ENCODE measurements at places on chromosomes 1 and 21.
A peak's percentile ranks its signal among the peaks of the same experiment; 100 is the strongest.

DNA sequence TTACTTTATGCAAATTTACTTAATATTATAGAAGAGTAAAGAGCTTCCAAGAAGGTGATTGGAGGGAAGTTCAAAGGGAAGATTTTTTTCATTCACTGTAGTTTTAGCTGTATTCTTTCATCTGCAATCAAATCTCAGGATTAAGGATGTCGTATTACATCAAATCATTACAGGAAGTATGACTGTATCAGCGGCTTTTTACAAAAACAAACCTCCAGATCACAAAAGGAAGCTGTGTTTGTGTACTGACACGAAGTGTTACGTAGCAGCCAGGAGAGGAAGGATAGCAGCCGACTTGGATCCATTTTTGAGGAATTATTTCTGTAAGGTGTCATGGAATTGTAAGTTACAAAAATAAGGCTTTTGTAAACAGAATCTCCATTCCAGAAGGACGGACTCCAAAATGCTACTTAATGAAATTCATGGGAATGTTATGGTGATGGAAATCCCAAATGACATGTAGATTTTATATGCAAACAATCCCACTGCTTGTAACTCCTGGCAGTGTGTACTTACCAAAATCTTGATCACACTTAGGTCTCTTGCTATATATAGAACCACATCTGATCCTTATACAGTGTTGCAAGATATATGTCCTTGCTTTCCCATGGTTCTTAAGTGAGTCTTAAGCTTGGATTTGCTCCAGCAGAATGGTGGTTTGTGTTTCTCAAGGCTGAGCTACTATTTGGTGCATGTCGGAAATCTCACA is 49.8 kb downstream of the KCNJ15 start:
- DNase-seq: no peak

DNA sequence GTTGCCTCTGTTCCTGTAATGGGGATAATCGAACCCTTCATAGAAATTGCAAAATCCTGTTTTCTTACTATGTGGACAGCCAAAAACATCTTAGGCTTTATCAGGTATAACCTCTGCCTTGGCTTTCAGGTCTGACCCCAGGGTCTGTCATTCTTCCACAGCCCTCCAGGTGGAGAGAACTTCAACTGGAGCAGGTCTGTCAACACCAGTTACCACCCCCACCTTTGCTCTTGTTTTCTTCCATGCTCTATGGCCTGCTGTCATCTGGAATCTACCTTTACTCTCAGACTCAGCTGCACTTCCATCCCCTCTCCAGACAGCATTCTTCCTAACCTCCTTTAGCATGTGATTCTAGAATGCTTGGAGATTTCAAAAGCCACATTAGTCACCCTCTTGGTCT is 10.4 kb upstream of the GJA9 start:
- DNase-seq: no peak

GRCh38 chr1:226973898-226974543 is 33.9 kb downstream of the COQ8A start:
- no peak for DNase-seq

DNA sequence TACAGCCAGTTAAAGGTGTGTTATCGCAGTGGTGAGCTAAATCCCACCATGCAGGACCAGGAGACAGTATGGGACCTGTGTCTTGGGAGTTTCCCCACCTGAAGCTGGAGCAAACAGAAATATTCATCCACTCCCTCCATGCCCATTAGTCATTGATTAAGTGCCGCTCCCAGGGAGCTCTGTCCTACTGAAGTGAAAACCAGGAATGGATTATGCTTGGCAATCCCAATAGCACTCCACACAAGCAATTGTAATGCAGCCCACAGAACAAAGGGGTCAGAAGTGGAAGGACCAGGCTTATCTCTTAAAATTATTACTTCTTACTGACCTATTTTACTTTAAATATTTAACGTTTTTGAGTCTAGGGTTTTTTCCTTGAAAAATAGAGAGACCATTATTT is 1005.4 kb downstream of the ADGRL2 start:
- DNase-seq: no peak

GRCh38 chr1:30914587-30914922 is 6.0 kb upstream of the SDC3 start:
- no peak for DNase-seq

DNA sequence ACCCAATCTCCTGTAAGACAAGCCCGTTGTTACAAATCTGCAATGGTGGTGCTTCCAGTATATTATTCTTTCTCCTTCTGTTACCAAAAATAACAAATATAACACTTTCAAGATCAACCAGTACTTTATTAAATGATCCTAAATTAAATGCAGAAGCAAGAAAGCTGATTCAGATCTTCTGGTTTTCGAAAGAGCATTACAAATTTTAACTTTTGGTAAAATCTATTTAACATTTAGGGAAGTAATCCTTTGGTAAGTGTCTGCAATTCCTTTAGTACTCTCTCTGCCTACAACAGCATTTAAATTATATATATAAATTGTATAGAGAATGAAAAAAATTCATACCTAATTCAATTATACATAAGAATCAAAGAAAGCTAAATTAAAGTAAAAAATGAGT is 198.6 kb upstream of the HMCN1 start:
- DNase-seq: no peak

GRCh38 chr1:43554444-43554992 is 23.8 kb downstream of the PTPRF start:
- DNase-seq: peak; percentile 42

DNA sequence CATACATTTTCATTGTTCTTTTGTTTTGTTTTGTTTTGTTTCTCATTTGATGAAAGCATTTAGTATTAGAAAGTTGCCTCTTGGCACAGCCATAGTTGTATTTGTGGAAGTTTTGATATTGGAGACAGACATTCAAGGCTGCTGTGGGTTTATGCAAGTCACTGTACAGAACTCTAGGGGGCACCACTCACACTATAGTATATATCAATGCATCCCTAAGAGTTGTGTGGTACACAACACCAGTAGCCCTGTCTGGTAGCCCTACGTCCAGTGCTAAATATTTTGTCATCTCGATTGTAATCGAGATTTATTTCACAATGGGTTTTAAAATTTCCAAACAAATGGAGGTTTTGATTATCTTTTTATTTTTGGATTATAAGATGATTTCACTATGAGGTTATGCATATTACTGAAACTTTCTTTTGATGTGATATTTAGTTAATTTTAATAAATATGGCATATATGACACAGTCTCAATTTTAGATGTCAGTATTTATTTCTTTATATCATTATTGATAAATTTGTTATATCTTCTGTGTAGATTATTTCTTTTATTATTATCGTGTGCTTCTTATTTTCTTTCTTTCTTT is 112.2 kb downstream of the NR5A2 start:
- peak; percentile 69 for DNase-seq

GRCh38 chr1:30757352-30758120 is at the start of gene LAPTM5:
Gene LAPTM5, minus strand, starts transcription at chr1:30757774. Its CDS starts 29 bp downstream, at chr1:30757745.
- DNase-seq: no peak

- peak; percentile 1 for DNase-seq
Measured at GRCh38 chr21:29499734-29500343, 201.1 kb downstream of the BACH1 start.

GRCh38 chr1:64981601-64982533 is 15.5 kb upstream of the JAK1 start:
- no peak for DNase-seq

DNA sequence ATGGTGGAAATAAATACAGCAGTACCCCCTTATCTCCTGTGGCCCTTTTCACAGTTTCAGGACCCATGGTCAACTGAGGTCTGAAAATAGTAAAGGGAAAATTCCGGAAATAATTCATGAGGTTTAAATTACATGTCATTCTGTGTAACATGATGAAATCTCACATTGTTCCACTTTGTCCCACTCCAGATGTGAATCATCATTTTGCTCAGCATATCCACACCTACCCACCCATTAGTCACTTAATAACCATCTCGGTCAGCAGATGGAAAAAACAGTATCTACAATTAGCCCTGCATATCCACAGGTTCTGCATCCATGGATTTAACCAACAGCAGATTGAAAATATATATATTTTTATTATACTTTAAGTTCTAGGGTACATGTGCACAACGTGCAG is 86.9 kb upstream of the GORAB start:
- DNase-seq: no peak

- no peak for DNase-seq
Measured at GRCh38 chr1:114574365-114574764, 7.0 kb downstream of the BCAS2 start.

DNA sequence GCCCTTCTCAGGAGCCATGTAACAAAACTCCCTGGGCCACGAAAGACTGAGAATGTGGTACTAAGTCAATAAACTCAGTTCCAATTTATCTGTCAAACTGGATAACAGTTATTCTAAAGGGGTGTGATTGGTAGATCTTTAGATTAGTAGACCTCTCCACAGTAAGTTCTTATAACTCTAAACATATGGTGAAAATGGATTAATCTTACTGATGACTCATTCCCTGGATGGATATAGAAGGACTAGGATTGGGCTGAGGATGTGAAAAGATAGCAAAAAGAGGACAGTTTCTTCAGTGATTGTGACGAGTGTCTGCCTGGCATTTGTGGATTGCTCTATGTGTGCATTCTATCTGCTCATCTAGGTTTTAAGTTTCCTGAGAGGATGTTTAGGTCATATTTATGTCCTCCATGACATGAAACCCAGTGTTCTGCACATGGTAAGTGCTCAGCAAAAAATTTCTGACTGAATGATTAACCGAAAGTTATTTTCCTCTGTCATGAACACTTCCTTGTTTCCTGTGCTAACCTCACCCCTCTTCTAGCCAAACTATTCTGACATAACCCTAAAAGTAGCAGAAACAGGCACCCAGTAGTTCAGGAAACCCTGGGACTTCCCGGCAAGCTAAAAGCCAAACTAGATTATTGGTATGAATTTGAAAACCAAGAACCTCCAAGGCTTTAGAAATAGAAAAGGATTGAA is 397.5 kb upstream of the PLXNA2 start:
- no peak for DNase-seq

DNA sequence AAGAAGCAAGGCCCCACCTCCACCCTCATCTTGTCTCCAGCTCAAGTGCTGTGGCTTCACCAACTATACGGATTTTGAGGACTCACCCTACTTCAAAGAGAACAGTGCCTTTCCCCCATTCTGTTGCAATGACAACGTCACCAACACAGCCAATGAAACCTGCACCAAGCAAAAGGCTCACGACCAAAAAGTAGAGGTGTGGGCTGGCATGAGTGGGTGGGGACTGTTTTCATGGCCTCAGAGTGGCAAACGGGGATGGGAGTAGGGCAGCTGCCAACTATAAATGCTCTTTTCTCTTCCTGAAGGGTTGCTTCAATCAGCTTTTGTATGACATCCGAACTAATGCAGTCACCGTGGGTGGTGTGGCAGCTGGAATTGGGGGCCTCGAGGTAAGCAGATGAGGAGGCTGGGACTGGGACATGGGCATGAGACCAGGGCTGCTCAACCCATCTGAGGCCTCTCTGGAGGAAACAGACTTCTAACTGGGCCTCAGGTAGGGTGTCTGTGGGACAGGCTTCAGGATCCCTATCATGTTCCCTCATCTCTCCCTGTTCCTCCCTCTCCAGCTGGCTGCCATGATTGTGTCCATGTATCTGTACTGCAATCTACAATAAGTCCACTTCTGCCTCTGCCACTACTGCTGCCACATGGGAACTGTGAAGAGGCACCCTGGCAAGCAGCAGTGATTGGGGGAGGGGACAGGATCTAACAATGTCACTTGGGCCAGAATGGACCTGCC is 8.8 kb upstream of the P3R3URF start:
- DNase-seq: no peak

DNA sequence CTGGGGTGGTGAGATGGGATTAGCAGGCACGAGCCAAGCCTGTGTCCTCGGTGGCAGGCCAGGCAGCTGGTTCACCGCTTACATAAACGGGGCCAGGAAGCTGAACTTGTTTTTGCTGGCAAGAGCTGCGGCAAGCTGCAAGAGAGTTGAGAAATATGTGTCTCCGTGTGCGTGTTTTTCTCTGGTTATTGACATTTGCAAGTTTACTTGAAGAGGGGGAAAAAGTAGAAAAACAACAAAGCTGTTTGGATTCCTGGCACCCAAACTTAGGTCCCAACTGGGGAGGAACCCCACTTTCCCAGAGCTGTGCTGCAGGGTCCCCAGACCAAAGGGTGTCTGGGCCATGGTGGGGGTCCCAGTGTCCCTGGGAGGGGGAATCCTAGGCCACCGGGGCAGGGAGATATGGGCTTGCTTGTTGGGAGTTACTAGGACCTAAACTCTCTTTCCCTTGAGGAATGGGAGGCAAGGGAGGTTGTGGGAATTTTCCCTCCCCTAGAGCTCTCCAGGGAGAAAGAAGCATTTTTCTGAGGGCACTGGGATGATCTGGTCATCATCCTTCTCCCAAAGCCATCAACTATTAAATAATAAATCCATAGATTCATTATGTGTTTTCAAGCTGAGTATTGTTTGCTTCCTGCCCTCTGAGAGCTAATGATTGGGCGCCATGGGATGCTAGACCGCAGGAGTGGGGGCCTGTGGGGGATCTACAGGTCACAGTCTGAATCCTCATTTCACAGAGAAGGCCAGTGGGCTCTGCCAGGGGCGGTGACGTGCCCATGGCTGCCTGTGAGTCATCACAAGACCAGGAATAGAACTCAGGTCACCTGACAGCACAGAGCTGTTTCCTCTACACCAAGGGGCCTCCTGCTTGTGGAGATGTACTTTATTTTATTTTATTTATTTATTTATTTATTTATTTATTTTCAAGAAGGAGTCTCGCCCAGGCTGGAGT is 14.8 kb downstream of the IL6R start:
- DNase-seq: no peak

- DNase-seq: no peak
Measured at GRCh38 chr1:30768159-30768829, 10.7 kb upstream of the LAPTM5 start.

DNA sequence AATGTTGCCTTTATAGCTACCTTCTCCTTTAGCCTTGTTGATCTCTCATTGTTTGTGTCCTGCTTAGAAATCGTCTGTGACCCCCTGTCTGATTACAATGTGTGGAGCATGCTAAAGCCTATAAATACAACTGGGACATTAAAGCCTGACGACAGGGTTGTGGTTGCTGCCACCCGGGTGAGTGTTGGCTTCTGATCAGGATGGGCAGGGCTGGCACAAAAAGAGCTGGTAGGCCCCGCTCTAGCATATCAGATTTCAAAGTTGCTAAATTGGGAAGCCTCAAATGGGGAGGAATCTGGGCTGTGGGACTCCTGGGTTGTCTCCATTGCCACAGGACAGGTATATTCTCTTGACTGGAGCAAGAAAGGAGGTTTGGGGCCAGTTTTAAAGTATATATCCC is 8.4 kb downstream of the NCSTN start:
- no peak for DNase-seq

- DNase-seq: no peak
Measured at GRCh38 chr1:225852413-225853124, 29.6 kb downstream of the TMEM63A start.

- peak; percentile 90 for DNase-seq
Measured at GRCh38 chr1:62286786-62287224, 32.4 kb downstream of the KANK4 start.

DNA sequence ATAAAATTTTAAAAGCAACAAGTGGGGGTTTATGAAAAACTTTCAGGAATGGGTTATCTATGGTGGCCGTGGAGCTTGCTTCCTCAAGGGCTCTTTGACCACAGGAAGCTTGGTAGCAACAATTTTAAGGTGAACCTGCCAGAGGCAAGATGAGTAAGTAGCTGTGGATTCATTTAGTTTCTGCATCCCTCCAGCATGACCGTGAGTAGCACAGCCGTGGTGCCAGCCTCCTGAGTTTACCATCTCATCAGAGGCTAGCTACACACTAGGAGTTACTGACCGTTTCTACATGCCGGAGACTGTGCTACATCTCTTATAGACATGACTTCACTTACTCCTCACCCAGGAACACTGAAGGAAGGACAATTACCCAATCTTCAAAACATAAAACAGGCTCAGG is 30.1 kb upstream of the PLEKHG5 start:
- no peak for DNase-seq
